ENCODE measurements at places on chromosomes 2 and 18.

DNA sequence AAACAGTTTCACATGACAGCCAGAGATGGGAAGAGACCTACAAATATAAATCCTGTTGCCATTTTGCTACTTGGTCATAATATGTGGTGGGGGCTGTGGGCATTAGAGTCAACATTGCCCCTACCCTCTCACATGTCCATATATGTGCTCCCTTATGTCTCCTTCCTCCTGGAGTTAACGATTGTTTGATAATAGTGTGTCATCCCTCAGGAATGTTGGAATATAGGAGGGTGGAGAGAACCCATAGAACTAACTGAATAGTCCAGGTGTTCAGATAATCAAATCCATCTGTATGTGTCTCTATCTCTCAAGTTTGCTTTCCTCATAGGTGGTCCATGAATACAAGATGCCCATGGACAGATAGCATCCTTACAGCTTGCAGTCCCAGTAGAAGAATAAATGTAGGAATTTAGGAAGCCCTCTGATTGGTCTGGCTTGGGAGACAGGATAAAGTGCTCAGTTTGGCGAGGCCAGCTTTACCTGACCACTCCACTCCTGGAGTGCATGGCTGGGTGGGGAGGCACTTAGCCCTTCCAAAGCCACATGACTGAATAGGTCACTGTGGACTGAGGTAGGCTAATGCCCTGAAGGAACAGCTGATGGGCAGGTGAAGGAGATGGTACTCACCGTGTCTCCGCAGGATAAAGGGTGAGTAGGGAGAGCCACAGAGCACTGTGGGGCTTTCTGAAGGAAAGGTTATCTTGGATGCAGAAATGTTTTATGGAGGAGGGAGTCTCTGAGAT is 166.9 kb downstream of the CDCA7 start:
- DNase-seq, result no peak

DNA sequence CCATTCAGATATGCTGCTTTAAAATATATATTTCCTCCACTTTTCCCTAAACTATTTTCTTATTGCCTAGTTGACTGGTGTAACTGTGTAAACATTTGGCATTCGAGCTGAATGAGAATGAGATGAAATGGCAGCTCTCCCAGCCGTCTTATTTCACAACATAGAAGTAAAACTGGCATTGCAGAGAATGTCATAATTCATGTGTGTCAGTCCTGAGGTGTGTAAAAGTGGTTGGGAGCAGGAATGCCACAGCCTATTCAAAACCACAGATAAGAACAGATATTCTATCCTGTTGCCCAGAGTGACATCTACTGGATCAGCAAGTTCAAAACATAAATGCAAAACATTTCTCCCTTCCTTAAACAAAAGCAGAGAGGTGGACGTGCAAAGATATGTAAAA is 565.5 kb upstream of the CHAC2 start:
- DNase-seq, result no peak

GRCh38 chr2:79830501-79830900 is 317.6 kb downstream of the CTNNA2 start:
- DNase-seq, result no peak

DNA sequence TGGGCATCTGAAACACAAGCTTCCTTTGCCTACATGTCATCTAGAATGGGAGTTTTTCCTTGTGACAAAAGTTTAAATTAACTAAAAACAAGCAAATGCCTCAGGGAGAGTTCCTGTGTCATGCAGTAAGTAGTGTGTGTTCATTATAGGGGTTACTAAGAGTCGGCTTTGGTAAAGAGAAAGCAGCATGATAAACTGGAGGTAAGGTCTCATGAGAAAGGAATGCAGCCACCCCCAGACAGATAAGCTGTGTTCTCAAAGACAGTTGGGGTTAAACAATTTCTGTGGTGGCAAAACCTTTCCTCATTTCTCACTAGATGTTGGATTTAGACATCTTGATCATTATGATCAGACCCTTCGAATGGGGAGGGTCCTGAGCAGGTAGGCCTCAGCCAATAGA is 129.7 kb downstream of the MAP4K4 start:
- no peak for DNase-seq

DNA sequence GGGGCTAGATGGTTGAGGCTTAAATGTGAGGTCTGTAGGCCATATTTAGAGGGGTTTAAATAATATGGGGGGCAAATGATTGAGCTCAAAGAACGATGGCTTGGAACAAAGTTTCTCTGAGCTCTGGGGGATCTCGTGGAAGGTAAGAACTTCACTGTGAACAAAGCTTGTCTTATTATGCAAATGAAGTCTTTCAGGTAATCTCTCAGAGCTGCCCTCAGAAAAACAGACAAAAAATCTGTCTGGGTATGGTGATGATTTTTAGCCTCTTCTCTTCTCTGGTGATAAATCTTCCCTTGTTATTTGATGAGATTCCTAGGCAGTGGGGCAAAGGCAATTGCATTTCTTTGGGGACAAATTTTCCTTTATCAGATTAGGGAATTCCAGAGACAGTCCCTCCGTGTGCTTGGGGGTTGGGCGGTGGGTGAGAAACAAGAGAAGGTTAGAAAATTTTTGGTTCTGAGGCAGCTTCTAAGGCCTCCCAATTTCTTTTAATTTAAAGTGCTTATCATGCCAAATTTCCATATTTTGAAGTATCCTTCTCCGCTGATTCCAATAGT is 760.4 kb downstream of the TSN start:
- DNase-seq, result no peak

- no peak for DNase-seq
These were observed 297.4 kb downstream of the CALCRL start for GRCh38 chr2:187150670-187151069.

GRCh38 chr18:45910405-45911023 is 56.6 kb downstream of the EPG5 start:
- peak; percentile 65 for DNase-seq

DNA sequence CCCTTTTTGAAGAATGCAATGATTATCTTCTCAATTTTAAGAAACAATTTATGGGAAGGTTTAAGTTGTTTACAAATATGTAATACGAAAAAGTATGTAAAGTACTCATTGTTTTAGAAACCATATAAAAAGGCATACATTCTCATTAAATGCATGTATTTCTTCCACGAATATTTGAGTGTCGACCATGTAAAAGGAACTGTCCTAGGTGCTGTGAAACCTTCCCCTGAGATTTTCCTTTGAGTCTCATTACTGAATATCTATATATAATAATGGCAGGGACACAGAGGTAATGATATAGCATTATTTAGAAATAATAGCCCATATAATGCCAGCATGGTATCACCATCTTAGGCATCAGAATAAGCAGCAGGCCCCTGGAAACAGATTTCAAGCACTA is 239.3 kb downstream of the ERBB4 start:
- DNase-seq, result no peak

DNA sequence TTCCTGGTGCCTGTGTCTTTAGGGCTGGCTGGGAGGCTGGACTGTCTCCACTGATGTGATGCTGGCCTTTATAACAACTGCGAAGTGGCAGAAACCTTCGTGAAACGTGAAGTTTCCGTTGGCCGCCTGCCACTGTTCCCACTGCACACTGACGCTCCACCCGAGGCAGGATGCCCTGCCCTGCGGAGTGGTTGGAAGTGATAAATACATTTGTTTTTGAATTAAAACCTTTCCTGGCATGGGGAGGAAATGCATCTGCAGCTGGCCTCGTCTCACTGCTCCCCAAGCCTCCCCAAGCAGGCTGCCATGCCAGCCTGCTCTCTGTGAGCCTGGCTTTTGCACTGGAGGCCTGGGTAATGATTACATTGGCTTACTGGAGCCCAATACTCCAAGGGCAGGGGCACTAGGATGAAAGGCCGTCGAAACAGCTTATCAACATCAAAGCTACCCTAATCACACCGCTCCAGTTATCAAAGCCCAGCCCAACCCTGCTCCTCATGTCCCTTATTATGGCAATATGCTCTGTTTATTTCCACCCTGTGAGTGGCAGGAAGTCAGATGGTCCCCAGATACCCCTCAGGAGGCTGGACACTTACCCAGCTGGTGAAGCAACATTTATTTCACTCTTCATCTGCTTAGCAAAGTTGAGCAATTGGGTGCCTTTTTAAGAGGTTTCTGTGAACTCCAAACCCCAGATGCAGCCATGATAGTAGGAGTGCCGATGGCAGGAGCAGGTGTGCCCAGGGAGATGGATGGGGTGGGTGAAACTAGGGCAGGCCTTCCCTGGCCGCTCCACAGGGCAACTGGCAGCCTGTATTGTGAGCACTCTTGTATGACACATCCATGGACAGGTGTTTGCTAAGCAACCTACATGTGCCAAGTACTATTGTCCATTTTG is 97.4 kb upstream of the ITGA6 start:
- no peak for DNase-seq

- peak; percentile 52 for DNase-seq
These were observed 646 bp downstream of the PHLPP1 start for GRCh38 chr18:62715759-62716615.

DNA sequence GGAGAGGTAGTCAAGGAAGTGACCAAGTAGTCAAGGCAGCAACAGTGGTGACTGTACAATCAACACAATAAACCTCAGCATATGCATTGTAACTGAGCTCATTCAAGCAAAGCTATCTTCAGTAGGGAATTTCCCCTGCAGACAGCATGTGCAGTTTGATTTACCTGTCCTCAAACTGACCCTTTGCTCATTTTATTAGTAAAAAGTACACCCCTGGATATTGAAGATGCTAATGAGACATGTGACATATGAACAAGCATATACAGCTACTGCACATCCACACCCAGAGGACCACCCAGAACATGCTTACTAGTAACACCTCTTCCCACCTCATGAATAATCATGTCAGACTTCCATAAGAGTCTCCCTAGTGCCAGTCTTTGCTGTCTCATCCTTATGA is 15.4 kb downstream of the C2orf81 start:
- no peak for DNase-seq

- no peak for DNase-seq
These were observed 43.9 kb upstream of the PLB1 start for GRCh38 chr2:28451793-28452533.

DNA sequence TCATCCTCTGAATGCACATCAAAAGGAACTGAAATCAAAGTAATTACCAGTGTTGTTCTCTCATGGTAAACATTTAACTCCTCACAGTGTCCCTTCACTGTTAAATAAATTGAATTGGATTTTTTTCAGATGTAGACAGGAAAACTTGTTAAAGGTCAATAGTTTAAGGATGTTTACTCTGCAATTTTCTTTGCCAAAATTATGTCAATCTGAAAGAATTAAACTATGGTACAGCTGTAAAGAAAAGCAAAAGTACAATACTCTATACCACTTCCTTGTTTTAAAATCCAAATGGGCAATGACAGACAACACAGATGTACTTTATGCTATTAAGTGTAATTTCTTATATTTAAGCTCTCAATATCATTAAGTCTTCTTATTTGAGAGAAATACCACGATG is 153.2 kb downstream of the WDPCP start:
- DNase-seq, result no peak

GRCh38 chr2:120388222-120389035 is 42.5 kb downstream of the INHBB start:
- no peak for DNase-seq

GRCh38 chr2:168534926-168535325 is 78.9 kb downstream of the CERS6 start:
- DNase-seq, result no peak

- no peak for DNase-seq
These were observed 53.0 kb upstream of the ASAP2 start for GRCh38 chr2:9153643-9153980.

- DNase-seq, result no peak
These were observed 307.6 kb upstream of the RAB12 start for GRCh38 chr18:8301427-8302172.

DNA sequence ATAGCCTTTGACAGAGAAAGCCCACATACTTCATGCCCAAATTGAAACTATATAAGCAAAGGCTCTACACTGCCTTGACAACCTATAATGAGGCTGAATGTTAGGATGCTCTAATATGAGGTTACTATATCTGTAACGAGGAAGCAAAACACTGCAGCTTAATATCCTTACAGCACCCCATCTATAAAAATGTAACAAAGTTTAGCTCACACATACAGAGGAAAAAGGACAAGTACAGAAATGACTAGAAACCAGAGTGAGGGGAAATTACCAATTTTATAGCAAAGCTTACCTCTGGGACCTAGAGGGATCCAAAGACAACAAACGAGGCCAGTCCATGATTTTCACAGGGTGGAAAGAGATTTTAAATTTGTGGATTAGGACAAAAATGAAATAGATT is 138.5 kb downstream of the COL4A4 start:
- DNase-seq, result no peak
